ENCODE measurements at places on chromosomes 6 and 20.

- DNase-seq: no peak
Measured at GRCh38 chr6:12431023-12431422, 140.9 kb downstream of the EDN1 start.

DNA sequence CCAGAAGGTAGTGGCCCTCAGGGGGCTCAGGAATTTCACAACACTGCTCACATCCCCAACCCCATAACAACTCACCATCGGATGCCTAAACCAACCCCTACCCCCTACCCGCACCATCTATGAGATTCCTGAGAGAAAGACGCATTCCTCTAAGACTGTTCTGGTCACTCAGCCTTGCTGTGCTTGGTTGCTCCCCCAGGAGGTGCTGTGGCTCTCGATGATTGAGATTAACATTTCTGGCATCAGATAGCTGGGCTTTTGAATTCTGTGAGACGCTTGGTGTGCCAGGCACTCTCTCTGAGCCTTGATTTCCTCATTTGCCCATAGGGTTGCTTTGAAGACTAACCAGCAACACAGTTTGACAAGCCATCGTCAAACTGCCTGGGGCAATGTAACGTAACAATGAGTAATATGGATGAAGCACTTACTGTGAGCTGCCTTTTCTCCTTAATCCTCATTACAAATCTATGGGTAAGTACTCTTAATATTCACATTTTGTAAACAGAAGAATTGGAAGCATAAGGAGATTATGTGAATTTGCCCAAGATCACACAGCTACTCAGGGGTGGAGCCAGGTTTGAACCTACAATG lies 978 bp downstream of the WFDC6 start:
- no peak for DNase-seq

DNA sequence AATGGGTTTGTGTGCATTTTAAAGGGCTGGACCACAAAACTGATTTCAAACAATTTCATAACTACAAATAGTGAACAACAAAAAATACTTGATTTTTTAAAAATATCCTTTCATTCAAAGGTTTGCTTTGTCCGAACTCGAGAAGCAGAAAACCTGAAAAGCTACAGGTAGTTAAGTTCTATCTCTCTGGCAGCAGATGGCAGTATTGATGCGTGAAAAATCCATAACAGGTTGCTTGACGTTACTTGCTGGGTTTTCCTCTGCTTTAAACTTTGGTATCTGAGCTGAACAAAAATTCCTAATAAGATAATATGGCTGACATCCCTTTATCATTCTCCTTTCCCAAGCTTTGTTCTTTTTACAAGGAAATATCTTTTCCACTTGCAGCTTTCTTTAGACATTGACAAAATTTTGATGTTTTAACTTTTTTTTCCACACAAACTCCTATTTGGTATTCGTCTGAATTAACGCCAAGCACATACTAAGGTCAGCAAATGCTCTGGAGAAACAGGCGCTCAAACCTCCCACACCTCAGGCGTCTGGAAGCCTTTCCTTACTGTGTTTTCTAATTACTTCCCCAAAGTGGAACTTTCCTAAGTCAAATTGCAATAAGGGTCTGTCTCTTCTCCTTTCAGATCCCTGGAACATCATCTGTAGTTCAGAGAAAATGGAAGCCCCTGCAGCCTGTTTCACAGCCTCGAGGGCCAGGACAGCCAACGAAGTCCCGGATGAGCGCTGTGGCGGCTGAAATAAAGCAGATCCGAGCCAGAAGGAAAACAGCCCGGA lies 50.3 kb upstream of the GFRAL start:
- no peak for DNase-seq

DNA sequence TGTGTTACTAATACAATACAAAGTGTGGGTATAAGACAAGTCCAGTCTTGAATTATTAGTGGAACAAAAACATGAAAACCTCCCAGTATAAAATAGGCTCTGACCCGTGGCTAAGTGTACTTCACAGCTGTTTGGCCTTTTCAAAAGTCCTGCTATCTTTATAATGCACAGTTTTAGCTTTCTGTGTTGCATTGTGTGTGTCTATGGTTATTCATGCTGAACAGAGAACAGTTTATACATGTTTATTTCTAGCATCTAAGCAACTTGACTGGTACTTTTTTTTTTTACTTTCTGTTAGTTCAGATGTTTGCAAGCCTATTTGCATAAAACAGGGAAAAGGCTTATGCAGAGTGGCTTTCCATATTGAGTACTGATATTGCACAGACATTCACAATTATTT lies 119.2 kb upstream of the CCN2 start:
- DNase-seq: no peak

DNA sequence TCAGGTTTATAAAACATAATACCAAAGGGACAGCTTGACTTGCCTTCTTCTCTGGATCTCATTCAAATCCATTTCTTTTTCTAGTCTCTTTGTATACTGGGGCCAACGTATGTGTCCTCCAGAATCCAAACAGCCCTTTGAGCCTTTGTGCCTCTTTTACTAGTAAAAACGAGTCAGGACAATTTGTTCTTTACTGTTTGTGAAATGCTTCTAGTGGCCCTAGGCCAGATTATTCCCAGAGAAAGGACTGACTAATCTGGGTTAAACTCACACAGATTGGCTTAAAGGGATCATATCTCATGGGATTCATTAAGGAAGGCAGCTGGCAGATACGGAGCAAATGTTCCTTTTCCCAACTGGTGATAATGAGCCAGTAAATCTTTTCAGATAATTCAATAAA lies 32.1 kb upstream of the MANEA start:
- DNase-seq: no peak

GRCh38 chr6:129785047-129785755 lies 75.2 kb upstream of the ARHGAP18 start:
- DNase-seq: no peak

DNA sequence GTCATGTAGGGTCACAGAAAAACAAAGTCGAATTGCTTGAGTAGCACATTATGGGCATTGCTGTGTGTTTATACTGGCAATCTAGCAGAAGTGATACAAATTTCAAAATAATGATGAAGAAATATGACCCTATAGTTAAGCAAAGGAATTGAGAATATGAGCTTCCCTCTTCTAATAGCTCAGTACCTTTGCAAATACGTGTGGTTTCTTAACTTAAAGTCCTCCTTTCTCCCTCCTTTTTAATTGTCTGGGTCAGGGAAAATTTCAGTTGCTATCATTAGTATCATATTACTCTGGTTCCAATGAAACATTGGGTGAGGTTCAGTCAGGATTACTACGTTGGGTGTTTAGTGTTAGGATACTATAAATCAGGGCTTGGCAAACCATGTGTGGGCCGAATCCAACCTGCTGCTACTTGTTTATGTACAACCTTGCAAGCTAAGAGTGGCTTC lies 166.8 kb upstream of the CARMIL1 start:
- DNase-seq: no peak

DNA sequence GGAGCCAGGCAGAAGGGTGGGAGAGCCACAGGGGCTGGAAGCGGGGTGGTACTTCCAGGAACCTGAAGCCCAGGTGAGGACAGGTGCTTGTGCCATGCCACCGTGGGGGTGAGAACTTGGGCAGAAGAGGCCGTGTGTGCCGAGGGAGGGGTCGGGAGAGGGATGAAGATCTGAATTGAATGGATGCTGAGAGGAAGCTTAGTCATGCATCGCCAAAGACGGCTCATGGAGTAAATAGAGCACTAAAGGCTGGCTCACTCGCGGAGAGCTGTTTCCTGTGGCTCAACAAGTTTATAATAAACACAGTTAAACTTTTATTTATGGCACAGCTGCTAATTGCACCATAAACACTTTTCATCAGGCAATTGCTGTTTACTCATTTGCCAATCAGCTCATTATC lies 21.7 kb upstream of the MYT1 start:
- peak; percentile 37 for DNase-seq

- DNase-seq: no peak
Measured at GRCh38 chr6:53358440-53359094, 9.8 kb upstream of the ELOVL5 start.

DNA sequence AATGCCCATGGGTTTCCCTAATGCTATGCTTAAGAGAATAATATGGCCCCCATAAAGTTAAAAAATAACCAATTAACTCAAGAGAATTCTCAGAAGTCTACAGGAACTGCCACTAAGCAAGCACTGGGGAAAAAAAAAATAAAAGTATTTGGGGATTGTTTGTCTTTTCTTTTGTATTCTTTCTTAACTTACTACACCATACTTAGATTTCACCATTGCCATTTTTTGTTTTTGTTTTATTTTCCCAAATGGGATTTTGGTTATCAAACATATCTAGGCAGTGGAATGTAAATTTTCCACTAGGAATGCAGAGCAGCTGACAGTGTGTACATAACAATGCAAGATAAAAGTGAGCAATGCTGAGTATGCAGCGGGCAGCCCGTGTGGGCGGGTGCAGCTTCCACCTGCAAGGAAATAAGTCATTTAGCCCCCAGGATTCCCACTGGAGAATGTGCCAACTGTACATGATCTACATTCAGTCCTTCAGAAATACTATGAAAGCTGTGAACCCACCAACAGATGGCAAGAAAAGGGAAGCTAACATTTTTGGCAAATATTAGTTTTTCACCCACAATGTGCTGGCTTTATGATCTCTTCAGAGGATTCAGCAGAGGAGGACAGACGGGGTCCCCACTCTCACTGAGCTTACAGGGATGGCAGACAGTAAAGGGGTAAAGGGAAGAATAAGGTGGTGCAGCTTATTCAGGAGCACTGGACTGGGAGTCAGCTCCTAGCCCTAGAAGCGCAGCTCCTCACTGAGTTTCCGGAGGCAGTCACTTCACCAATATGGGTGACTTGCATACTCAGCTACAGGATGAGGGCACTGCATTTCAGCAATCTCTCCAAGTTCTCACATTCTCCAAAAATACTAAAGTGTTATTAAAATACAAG lies 44.4 kb downstream of the DCDC2 start:
- DNase-seq: no peak

GRCh38 chr20:3472105-3472504 lies 1.3 kb downstream of the ATRN start:
- DNase-seq: peak; percentile 78

- peak; percentile 100 for DNase-seq
Measured at GRCh38 chr6:422433-423054, 31.0 kb downstream of the IRF4 start.

DNA sequence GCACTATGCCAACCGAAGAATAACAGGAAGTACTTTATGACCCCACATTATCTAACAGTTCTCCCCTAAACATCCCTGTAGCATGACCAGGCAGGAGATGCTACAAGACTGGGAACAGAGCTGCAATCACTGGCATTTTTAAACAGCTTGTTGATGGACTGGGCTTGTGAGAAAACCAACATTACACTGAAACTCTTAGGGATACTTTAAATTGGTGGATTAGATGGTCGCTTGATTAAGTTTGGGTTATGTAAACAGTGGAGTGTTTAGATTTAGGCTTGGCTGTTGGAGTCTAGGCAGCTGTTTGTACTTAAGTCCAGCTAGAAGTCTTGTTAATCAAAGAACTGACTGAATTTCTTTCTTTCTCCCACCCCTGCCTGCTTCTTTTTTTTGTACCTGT lies 234.1 kb upstream of the BMP2 start:
- DNase-seq: no peak

DNA sequence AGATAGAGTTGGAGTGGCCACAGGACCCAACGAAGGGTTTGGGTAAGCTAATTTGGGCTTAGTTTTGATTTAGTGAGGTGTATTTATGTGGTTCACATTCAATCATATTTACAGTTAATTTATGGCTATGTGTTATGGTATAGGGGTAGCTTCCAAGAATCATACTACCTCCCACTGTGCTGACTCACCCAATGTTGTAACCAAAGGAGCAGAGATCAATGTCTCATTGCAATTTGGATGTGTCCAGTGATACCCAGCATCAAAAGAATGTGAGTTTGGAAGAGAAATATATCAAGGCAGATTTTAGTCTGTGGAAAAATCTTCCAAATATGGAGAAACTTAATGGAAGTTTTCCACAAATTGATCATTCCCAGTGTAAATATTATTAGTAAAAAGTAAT lies 25.3 kb upstream of the SMIM8 start:
- DNase-seq: no peak

- no peak for DNase-seq
Measured at GRCh38 chr6:44967481-44967880, 360.6 kb upstream of the RUNX2 start.

- peak; percentile 80 for DNase-seq
Measured at GRCh38 chr20:44861531-44862006, 23.9 kb upstream of the YWHAB start.

DNA sequence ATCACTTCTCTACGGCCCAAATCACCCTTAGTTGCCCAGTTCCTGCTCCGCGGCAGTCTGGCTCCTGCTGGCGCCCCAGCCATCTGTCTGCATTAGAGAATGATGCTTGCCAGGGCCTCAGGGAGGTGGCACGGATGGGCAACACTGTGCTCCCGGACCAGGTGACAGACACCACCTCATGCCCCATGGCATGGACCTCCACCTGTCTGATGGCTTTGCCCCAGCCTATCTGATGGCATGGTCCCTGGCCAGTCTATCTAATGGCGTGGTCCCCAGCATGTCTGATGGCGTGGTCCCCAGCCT lies 18.8 kb upstream of the MRGBP start:
- no peak for DNase-seq

- DNase-seq: peak; percentile 85
Measured at GRCh38 chr20:31515775-31516107, 1.5 kb downstream of the HM13 start.

- peak; percentile 73 for DNase-seq
Measured at GRCh38 chr6:167714152-167714551, 112.6 kb upstream of the AFDN start.

DNA sequence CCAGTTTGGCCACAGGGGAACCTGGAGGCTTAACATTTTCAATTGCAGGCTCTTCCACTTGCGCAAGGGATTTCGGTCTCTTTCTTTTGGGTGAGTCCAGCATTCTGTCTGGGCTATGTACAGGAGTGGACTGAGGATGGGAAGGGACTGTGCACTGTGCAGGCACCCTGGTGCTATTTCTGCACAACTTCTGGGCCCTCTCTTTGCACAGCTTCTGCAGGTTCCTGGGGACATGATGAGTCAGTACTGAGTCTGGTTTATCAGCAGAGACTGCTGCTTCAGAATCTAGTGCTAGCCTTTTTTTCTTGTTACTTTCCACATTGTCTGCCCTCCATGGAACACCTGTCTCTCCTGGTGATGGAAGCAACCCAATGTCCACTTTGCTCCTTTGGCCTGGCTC lies 78.5 kb upstream of the ASF1A start:
- DNase-seq: no peak

GRCh38 chr6:34035704-34036356 lies 110.1 kb downstream of the GRM4 start:
- DNase-seq: no peak

- DNase-seq: no peak
Measured at GRCh38 chr6:134866563-134866962, 83.3 kb downstream of the ALDH8A1 start.

- no peak for DNase-seq
Measured at GRCh38 chr6:89997456-89998445, 103.5 kb downstream of the GJA10 start.

Data from osteoblast (primary cell).